ENCODE measurements at places on chromosomes 11 and 22.
A peak's percentile ranks its signal among the peaks of the same experiment; 100 is the strongest.

GRCh38 chr11:26510164-26510563, 61.9 kb downstream of the MUC15 start:
- no peak for DNase-seq

DNA sequence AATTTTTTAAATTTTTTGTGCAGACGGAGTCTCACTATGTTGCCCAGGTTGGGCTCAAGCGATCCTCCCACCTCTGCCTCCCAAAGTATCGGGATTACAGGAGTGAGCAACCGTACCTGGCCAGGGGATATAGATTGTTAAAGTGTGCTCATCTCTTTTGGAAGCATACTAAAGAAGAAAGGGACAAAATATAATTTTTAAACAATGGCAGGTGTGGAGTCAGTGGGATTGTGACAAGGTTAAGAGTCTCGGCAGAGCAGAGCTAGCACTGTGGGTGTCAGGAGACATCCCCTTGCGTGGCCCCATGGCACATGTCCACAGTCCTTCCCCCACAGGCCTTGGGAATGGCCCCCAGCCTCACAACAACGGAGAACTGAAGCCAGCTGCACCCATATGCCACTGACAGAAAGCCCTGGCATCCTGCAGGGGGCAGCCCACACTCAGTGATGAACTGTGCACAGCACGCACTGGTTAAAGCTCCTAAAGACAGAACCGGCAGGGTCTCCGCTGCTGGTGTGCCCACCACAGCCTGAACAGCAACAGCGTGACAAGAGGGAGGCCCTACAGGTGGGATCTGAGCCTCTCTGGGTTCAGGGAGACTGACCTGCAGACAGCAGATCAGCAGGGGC, 29.9 kb downstream of the SERPIND1 start:
- DNase-seq = peak; percentile 8

- DNase-seq = no peak
Measured at GRCh38 chr11:44837661-44838060, 110.9 kb downstream of the TSPAN18 start.

- no peak for DNase-seq
Measured at GRCh38 chr22:44918166-44918924, 91.5 kb downstream of the PHF21B start.

DNA sequence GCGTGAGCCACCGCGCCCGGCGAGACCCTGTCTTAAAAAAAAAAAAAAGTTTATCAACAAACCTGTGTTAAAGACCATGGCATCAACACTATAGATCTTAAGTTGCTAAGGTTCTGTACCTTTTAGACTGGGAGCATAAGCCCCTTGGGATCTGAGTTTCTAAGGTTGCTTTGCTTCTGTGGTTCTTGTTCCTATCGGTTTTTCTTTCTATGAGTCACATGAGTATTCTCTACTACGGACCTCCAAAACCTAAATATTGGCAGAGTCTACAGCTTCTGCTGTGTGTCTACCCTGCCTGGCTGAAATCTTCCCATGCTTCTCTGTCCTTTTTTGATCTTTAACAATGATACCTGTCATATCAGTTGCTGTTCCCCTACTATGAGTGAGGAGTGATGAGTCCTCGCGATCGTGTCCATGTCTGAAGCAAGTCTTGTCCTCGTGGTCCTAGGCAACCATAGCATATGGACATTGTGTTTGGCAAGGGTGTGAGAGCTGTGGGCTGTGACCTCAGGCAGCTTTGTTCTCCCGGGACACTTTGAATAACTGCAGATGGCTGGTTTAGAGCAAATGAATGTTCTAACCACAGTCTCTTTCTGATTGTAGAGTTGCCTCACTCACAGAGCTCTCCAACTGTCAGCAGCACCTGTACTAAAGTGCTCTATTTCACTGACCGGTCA, 9.0 kb upstream of the DLAT start:
- DNase-seq = no peak

DNA sequence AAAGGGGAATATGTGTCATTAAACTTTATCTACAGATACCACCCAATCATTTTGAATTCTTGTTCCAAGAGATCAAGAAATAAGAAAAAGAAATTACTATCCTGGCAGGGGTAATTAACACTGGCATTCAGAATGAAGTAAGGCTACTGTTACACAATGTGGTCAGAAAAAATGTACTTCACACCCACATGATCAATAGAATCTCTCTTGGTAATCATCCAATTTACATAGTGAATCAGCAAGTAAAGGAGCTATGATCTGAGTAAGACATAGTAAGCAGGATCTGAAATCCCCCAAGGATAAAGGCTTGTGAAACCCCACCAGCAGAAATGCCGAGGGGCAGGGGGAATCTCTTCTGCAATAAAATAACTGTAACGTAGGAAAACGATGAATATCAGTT, 466.5 kb downstream of the FAM181B start:
- DNase-seq = no peak

DNA sequence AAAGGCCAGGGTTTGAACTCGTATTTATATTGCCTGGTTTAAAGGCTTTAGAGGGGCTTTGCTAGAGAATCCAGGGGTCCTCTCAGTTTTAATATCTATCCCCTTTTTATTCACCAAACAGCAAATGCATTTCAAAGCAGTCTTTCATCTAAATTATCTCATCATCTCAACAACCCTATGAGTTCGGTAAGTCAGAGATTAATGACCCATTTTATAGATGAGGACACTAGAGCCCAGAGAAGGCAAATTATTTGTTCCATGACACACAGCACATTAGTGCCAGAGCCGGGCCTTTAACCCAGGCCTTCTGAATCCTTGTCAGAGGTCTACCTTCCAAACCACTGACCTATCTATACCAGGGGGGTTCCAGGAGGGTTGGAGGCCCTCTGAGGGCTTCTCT, 16.8 kb upstream of the YWHAH start:
- no peak for DNase-seq

DNA sequence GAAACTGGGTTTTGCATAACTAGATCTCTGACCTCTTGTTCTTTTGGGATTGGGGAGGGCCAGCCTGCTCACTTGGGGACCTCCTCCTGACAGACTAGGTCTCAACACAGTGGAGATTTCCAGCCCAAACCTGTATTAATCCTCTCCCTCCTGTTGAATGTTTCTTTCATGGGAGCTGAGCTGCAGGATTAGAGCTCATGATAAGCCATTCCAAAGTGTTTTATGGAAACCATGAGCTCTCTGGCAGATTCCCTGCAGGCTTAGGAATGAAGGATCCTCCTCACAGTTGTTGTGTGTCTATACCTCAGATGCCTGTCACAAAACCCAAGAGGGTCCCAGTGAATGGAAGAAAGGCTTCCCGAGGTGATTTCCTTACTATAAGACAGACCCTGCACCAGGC, 248.4 kb upstream of the B3GAT1 start:
- DNase-seq = no peak

DNA sequence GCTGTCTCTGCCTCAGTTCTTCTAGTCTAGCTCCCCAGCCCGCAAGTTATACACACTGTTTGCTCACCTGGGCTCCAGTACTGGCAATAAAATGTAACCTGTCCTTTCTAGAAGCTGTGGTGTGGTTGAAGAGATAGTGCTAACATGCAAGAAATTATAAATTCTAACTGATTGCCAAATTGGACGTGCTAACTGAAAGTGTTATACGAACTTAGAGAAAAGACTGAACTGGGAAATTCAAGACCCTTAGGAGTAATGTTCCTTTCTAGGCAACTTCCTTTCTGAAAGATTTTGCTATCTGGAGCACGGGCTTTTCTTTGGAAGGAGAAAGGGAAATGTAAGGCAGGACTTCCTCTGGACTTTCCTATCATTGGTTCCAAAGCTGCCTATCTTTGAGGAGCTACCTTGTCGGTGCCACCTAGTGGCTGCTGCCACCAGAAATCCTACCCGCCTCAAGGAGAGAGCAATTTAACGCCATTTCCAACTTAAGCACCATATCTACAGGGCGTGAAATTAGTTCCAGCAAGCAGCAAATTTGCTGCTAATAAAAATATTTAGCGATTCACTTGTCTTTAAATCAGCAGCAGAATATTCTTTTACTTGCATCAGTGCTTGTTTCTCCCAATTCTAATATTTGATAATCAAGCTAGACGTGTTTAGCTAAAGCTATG, 12.7 kb upstream of the TMEM218 start:
- peak; percentile 41 for DNase-seq

DNA sequence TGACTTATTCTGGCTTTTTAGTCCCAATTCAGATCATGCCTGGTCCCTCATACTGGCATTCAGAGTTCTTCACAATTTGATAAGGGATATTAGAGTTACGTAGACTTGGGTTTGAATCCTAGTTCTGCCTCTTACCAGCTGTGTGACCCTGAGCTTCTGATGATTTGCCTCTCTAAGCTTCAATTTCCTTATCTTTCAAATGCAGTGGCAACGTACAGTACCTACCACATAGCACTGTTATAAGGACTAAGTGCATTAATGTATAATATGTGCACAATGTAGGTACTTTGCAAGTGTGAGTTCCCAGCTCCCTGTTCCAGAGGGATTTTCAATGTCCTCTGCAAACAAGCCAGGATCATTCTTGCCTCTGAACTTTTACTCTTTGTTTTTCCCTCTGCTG, 7.3 kb downstream of the RHOG start:
- DNase-seq = no peak

DNA sequence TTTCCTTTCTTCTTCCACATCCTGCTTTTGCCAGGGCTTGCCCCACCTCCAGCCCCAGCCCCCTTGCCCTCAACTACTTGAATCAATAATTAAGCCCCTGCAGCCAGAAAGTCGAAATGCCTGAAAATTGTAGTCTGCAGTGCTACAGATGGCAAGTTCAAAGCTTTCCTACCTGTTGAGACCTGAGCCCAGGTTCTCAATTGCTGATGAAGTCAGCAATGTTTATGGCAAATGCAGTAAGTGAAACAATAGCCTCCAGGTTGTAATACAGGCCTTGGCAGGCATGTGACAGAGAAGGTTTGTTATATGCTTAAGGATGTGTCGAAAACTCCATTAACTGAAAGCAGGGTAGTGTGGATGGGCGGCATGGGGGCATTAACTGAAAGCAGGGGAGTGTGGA, 181.1 kb upstream of the SESN3 start:
- DNase-seq = no peak

Data from CD4-positive, alpha-beta memory T cell (primary cell).